ENCODE measurements at places on chromosomes 7 and 10. TPM values are rescaled to one million over a fixed set of nuclear protein-coding genes. Genes with fewer than 3 reads are reported as not detected.

LRRTM3 gene
- 0.15 TPM for total RNA-seq

LRRC17 gene
- total RNA-seq: 34.5 TPM

DNA sequence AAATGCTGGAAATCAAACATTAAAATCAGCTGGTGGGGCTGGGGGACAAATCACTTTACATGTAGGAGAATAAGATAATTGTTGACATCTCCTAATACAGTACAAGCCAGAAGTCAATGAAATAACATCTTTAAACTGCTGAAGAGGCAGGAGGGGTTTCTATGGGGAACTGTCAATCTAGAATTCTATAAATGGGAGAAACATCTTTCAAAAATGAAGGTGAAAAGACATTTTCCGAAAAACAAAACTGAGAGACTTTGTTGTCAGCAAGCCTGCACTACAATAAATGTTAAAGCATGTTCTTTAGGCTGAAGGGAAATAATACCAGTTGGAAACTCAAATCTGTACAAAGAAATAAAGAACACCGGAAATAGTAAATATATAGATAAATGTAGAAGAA is 17.3 kb upstream of the MSRB2 start:
- H3K27me3 ChIP-seq: peaks cover 23% of the 10 kb centered on the region
- no peak overlapping the region for H3K27ac ChIP-seq
- H3K4me3 ChIP-seq: no peak overlapping the region

GRCh38 chr7:78279457-78279856 is 480.9 kb downstream of the PHTF2 start:
- H3K36me3 ChIP-seq: no peaks in the 10 kb centered on the region
- peak overlapping the region; percentile 71 for H3K27ac ChIP-seq
- peaks cover 10% of the 10 kb centered on the region for H3K4me1 ChIP-seq
- no peak for DNase-seq

DNA sequence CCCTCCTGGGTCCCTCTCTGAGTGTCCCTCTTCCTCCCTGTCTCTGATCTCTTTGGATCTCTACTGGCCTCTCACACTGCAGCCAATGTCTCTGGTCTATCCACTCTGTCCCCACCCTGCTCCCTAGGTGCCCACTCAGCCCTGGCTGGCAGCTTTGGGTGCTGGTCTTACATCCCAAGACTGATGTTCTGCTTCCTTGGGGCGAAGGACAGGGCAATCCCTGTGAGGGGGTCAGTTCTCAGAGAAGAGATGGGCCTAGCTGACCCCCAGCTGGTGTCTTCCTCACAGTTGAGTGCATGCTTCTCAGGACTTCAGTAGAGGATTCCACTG is 51.7 kb upstream of the CAMK2B start:
- no peaks in the 10 kb centered on the region for H3K36me3 ChIP-seq
- no peak overlapping the region for H3K27ac ChIP-seq
- DNase-seq: peak; percentile 61
- H3K27me3 ChIP-seq: no peaks in the 10 kb centered on the region
- H3K4me3 ChIP-seq: no peak overlapping the region
- peaks cover 13% of the 10 kb centered on the region for H3K4me1 ChIP-seq

DNA sequence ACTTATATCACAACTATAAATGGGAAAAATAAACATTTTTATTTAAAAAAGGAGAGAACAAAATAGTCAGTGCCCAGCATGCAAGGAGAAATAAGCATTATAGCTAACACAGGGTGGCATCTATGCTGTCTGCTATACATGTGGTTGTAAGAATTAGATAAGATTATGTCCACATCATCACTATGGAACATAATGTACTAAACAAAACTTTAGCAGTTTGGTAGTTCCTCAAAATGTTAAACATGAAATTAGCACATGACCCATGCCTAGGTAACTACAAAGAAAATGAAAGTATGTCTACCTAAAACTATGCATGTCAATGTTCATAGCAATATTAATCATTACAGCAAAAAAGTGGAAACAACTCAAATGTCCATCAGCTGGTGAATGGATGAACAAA is 28.7 kb upstream of the RUFY2 start:
- H3K4me3 ChIP-seq: no peak overlapping the region
- DNase-seq: no peak
- no peaks in the 10 kb centered on the region for H3K36me3 ChIP-seq
- no peaks in the 10 kb centered on the region for H3K27me3 ChIP-seq
- no peaks in the 10 kb centered on the region for H3K4me1 ChIP-seq

DNA sequence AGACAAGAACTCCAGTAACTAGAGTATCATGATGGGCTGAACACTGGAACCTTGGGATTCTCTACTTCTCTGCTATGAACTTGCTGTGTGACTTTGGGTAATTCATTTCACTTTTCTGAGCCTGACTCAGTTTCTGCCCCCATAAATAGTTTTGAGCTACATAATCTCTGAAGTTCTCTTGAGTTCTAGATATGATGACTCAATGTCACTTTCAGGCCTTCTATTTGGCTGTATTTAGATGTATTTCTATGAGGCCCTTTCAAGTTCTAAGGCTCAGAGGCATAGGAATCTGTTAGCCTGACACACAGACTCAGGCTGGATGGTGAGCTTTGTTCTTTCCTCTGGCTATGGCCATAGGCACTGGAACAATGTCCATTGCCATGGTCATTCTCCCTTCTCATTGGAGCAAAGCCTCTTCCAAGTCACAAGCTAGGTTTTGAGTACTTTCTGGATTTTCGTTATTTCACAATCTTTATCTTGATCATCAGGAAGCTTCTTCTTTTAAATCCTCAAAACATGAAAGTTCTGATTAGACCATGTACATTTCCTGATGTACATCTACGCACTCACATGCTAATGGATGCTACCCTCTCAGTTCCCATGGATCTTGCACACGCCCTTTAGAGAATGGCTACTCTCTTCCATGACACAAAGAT is 101.6 kb downstream of the TES start:
- H3K4me3 ChIP-seq: no peak overlapping the region
- H3K4me1 ChIP-seq: peaks cover 23% of the 10 kb centered on the region
- H3K36me3 ChIP-seq: no peaks in the 10 kb centered on the region
- H3K27ac ChIP-seq: no peak overlapping the region
- DNase-seq: no peak
- H3K27me3 ChIP-seq: no peaks in the 10 kb centered on the region

GRCh38 chr7:121383235-121383910 is 12.7 kb downstream of the FAM3C start:
- DNase-seq: no peak
- no peak overlapping the region for H3K27ac ChIP-seq
- no peaks in the 10 kb centered on the region for H3K36me3 ChIP-seq
- no peak overlapping the region for H3K4me3 ChIP-seq

- H3K27me3 ChIP-seq: no peaks in the 10 kb centered on the region
- H3K4me1 ChIP-seq: no peaks in the 10 kb centered on the region
- DNase-seq: no peak
Measured at GRCh38 chr7:5310822-5311405, 28.2 kb downstream of the SLC29A4 start.

DNA sequence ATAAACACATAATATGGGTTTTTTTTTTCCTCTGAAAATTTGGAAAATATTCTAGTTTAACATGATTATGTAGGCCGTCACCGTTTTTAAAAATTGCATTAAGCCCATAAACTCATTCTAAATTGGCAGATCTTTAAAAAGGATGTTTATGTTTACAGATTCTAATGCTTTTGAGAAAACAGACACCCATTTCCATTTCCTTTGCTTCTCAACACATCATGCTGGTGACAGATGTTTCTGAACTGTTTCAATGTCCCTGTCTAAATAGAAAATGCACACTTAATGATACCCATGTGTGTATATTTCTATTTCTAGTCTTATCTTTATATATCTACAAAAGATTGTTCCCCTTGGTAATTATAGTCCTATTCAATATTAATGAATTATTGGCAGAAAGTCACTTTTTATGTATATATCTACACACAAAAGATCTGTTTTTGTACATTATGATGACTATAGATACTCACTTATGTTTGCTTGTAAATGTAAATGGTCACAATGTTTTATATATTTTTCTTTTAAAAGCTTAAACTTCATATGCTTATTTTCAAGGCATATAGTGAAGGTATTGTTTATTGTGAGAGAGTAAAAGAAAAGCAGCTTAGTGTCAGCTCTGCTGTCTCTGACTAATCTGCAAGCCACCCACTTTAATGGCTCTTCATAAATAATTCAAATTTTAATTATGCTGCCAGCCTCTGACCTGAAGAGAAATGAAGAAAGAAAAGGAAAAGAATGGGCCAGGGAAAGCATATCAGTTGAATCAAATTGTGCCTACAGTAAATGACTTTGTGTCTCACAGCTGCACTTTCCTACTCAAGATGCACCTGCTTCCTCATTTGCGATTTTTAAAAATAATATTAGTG is 179.4 kb downstream of the CACNA2D1 start:
- H3K36me3 ChIP-seq: no peaks in the 10 kb centered on the region
- peaks cover 15% of the 10 kb centered on the region for H3K4me1 ChIP-seq
- no peak for DNase-seq
- no peaks in the 10 kb centered on the region for H3K27me3 ChIP-seq
- H3K27ac ChIP-seq: no peak overlapping the region
- H3K4me3 ChIP-seq: no peak overlapping the region

- no peak overlapping the region for H3K27ac ChIP-seq
- no peak overlapping the region for H3K4me3 ChIP-seq
- H3K27me3 ChIP-seq: peaks cover 8% of the 10 kb centered on the region
- no peaks in the 10 kb centered on the region for H3K4me1 ChIP-seq
- peaks cover 4% of the 10 kb centered on the region for H3K36me3 ChIP-seq
Measured at GRCh38 chr10:62858364-62858763, 42.2 kb upstream of the EGR2 start.

Measured in chondrocyte (in vitro differentiated cells).